ENCODE measurements at places on chromosomes 1 and 21.

- DNase-seq = no peak
These were observed 612.4 kb downstream of the LTN1 start for GRCh38 chr21:28380241-28380640.

DNA sequence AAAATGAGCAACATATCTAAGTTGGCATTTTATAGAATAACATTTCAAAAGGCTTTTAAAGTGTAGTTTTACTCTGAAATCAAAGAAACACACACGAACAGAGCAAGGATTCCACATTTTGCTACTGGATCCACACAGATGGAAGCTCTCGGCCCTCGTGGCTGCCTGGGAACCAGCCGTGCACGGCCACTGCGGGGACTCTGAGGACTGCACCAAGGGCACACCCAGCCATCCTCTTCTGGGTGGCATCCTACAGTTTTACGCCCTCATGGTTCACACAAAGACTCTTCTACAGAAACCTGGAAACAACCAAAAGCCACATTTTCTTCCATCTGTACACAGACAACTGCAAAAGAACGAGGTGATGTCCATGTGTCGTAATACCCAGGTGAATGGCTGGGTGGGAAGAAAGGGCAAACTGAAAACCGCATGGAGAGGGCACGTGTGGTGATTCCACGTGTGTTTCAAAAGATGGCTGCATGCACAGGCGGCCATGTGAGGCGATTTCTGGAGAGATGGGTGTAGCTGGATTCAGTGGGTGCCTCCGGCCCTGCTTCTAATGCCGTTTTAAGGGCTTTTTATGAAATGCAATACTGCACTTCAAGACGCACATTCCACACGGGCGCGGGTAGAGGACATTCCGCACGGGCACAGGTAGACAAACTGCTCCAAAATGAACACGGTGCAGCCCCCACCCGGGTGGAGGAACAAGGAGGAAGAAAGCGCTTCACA is 8.1 kb downstream of the POFUT2 start:
- DNase-seq = no peak

DNA sequence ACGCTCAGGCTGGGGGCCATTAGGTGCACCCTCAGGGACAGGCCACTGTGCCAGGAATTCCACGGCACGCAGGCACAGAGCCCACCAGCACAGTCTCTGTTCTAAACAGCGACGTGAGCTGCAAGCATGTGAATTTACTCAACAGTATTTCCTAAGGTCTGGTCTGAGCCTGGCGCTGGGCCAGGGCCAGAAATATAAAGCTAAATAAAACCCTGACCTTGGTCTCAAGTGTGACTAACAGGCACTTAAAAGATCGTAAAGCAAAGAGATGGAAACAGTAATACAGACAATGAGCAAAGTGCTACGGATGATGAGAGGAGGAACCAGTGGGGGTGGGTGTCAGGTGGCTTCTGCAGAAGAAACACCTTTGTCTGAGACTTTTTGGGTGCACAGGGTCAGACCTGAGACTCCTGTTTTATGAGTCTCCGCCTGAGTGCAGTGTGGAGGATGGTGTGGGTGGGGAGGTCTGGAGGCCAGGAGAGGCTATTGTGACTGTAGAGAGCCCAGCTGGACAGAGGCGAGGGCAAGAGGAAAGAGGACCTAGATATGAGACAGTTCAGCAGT is 53.4 kb upstream of the EDN2 start:
- no peak for DNase-seq

- no peak for DNase-seq
These were observed 38.6 kb downstream of the SIPA1L2 start for GRCh38 chr1:232591344-232591743.

DNA sequence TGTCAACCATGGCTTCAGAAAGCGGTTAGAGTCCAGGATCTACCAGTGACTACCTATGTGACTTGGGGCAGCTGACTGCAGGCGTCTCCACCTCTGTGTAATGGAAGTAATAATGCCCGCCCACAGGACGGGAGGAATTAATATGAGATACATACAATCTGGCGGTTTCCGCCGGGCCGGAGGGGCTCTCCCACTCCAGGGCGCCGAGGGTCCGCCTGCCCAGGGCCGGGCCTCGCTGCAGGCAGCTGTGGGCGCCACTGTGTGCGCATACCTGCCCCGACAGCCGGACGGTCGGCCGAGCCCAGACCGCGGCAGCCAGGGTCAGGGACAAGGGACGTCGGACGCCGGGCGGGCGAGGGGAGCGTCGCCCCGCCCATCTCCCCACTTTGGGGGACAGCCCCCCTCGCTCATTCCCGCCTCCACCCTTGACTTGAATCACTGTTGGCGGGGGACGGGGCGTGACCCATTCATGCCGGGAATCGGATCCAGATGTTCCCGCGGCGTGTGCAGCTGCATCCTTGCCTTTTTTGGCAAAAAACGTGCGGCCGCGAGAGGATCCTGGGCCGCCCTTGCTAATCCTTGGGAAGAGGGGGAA is 6.0 kb upstream of the SF3A3 start:
- no peak for DNase-seq

DNA sequence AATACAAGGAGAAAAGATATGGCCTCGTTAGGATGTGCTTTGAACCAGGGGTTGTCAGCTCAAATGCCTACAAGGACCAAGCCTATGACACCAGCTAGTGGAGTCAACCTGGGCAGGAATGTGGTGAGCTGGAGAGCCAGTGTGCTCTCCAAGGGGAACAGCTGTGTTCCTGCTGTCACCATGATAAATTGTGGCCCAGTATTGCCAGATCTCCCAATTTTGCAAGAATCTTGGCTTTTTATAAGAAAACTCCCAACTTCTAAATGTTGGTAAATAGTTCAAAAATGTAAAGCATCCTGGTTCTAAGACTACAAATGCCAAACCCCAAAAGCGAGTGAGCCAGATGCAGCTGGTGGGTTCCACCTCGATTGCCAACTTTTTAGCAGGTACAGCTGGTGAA is 391.1 kb downstream of the PLPP3 start:
- no peak for DNase-seq

DNA sequence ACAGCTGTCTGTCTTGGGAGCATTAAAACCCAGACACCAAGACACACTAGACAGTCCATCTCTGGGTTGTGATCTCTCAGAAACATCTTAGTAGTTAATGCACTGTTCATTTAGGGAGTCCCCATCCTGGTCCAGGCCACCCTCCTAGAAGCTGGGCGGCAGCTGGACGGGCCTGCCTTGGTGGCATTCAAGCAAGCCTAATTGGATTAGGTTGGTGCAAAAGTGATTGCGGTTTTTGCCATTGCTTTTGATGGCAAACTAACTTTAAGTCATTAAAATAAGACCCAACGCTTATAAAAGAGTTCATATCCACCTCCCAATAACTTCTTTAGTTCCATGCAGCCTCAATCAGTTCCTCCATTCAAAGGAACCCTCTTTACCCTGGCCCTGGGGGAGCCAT is 21.7 kb downstream of the ATP5PO start:
- DNase-seq = no peak

Measured in Kasumi-1 (cell line).